ENCODE measurements at places on chromosomes 11 and 22.

- DNase-seq, result no peak
Observed at GRCh38 chr11:112129656-112130055, 34.2 kb downstream of the IL18 start.

DNA sequence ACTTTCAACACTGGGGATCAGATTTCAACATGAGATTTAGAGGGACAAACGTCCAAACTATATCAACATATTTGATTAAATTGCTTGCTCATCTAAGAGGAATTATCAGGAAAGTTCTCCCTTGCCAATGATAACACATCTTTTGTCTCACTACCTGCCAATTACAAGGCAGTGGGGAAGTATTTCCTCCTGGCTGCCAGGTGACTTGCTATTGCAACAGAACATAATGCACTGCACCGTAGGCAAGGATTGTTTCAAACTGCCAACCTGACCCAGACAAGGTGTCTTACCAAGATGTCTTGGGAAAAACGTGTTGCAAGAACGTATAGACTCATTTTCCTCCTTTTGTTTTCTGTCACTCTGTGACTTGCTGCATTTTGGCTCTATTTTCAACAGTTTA lies 711.6 kb downstream of the METTL15 start:
- DNase-seq, result no peak

GRCh38 chr11:22903782-22904181 lies 43.5 kb upstream of the CCDC179 start:
- no peak for DNase-seq

DNA sequence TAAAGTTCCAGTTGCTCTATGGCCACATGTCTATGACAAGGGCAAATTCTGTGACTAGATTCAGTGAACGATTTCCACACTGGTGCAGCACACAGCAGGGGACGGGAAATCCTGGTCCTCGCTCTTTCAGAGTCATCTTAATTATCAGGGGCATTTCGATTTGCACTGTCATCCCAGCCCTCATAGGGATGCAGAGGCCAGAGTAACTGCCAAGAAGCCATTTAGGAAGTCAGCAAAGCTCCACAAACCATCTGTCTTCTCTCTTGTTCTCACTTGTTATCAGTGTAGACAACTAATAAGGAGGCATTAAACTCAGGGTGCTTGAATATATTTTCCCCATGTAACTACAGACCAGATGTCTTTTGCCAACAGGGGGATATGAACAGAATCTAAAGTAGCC lies 151.7 kb downstream of the STK33 start:
- DNase-seq, result no peak

- DNase-seq, result peak; percentile 50
Observed at GRCh38 chr22:50731811-50732624, 6.0 kb upstream of the ACR start.

- DNase-seq, result no peak
Observed at GRCh38 chr22:29772170-29772641, 5.0 kb downstream of the UQCR10 start.

- DNase-seq, result no peak
Observed at GRCh38 chr11:57772562-57772961, 11.0 kb downstream of the CTNND1 start.

- DNase-seq, result peak; percentile 77
Observed at GRCh38 chr22:50190941-50191741, 5.4 kb downstream of the TRABD start.

GRCh38 chr22:39469326-39469680 lies 12.5 kb downstream of the MGAT3 start:
- no peak for DNase-seq

DNA sequence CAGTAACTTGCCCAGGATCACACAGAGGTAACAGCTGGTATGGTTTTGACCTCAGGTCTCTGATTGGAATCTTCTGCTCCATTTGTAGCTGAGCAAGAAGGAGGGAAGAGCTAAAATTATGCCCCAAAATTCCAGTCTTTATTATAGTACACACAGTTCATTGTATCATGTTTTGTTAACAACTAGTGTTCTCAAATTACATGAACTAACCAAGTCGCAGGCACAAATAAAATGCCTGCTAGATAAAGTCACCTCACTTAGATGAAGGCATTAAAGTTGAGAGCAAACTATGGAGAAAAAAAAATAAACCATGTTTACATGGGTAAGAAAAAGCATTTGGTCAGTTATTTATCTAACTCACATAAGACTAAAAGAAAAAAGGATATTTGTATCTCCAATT lies 58.8 kb downstream of the PDGFD start:
- no peak for DNase-seq

- DNase-seq, result no peak
Observed at GRCh38 chr22:44391481-44392445, 79.0 kb upstream of the SHISAL1 start.

- no peak for DNase-seq
Observed at GRCh38 chr11:73072935-73073481, 69.1 kb downstream of the FCHSD2 start.

DNA sequence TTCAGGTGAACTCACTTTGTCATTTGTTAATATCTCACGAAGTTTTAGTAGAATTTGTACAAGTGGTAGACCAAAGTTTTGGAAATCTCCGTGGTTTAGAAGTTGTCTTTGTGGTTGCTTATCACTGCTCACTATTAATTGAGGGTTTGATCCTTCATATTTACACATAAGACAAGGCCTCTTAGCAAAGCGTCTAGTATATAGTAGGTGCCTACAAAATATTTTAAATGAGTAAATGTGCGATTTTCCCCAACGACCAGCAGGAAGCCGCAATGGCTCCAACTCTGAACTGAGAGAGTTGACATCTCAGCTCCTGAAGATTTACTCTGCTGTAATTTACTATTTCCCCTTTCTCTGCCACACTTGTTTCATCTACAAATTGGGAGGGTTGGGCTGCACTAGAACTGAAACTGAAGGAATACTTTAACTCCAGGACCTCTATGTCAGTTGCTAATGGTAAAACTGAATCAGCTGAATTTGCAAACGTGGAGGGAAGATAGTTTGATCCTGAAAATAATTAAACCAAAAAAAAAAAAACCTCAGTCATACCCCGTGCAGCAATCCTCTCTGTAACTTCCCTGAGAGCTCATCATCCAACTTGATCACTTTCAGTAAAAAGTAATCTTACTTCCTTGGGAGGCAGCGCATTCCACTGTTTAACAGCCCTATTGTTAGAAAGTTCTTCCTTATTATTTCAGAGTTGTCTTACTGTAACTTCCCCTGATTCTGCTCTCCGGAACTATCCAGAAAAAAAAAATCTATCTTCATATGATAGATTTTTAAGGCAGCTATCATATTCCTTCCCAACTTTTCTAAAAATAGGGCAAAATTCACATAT lies 1.3 kb upstream of the SBF2 start:
- no peak for DNase-seq

DNA sequence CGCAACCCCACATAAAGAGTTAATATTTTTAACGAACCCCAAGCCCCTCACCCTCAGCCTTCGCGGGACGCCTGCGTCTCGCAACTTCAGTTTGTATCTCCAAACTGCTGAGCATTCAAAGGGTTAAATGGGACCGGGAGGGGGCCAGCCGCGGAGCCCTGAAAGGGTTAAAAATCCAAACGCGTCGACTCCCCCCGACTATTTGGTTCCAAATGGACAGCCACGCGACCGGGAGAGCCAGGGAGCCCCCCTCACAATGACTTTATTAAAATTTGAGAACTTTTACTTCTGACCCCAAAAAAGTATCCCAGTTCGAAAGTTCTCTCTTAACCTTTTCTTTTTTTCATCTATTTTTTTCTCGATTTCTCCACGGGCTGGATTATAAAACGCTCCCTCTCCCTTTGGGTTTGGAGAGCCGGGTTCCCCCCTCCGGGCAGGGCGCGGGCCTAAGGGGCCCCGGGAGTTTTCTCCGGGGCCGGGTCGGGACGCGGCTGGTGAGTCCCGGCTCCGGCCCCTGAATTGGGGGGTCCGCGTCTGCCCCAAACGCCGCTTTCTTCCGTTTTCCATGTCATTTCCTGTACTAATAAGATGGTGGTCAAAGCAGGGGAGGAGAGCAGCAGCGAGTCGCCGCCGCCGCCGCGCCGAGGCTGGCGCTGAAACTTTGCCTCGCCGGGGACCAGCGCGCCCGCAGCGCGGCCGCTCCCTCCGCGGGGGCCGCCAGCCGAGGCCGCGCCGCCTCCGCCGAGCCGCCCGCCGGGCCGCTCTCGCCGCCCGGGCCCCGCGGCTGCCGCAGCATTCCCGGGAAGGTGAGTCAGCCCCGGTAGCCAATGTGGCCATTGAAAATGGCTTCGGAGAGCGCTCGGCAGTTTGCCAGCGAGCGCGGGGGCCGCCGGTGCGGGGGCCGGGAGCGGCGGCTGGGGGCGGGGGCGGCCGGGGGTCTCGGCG lies at the start of gene PRDM11:
Gene PRDM11, plus strand, starts transcription at position 568 of the 945 bp plus-strand sequence. CDS start 35,128 bp downstream, outside the sequence.
- peak; percentile 66 for DNase-seq

DNA sequence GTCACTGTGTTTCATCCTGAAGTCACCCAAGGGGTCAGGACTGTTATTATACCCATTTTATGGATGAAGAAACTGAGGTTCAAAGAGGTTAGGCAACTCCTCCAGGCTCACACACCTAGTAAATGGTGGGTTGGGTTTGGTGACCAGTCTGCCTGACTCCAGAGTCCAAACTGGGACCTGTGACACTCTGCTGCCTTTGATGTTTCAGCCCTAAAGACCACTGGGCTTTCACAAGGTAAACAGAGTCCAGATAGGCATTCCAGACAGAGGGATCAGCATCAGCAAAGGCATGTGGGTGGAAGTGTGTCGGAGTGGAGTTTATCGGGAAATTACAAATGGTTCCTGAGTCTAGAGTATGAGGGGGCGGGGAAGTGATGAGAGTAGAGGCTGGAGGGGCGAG lies 38.5 kb downstream of the MICAL2 start:
- DNase-seq, result no peak

DNA sequence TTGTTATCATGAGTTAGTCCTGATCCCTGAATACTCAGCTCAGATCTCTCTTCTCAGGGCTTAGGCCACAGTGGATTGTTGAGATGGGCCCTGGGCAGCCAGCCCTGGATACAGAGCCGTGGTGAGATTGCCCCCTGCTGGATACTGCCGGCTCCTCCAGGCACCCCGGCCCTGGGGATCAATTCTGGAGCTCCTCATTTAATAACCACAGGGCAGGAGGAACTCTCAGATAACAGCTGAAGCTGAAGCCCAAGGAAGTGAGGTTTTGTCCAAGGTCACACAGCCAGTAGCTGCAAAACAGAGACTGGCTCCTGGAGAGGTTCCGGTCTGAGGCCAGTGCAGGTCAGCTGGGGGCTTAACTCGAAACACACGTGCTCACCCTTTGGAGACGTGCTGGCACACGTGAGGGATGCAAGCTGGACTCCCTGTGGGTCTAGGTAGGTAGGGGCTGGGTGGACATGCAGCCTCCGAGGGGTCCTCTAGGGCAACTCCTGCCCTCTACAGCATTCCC lies 16.0 kb downstream of the USH1C start:
- peak; percentile 47 for DNase-seq

- no peak for DNase-seq
Observed at GRCh38 chr11:104934594-104934993, 33.8 kb downstream of the CASP4 start.

DNA sequence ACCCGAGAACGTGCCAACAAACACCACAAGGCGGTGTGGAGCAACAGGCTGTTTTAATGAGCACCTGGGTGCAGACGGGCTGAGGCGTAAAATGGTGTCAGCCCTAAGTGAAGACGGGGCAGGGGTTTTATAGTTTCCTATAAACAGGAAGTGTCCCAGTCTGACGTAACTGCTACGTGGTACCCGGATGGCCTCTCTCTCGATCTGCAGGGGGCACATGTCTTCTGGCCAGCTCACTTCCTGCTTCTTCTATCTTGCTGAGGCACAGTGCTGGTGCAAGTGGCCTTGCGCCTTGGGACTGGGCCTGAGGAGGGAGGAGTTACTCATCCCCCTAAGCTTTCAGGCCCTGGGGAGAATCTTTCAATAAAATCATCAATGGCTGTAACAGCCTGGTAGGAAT lies 20.9 kb downstream of the OOSP3 start:
- no peak for DNase-seq

- no peak for DNase-seq
Observed at GRCh38 chr11:102138670-102139069, 28.4 kb downstream of the YAP1 start.

DNA sequence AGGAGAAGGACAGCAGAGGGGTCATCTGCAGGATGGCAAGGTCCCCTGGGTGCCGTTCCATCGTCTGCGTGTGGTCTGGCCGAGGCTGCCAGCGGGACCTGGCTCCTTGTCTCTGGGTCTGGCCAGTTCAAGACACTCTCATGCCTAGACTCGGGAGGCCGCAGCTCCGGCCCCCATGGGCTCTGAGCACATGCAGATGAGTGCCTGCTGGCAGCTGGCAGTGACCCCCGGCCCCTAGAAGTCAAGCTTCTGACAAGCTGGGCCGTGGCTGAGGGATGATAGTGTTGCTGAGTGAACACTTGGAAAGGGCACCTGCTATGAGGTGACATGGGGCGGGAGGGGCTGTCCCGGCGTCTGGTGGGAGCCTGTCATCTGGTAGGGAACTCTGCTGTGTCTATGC lies 1180.6 kb downstream of the BRD1 start:
- no peak for DNase-seq

- no peak for DNase-seq
Observed at GRCh38 chr11:32433914-32434355, 1.4 kb downstream of the WT1 start.

- no peak for DNase-seq
Observed at GRCh38 chr11:6475936-6476335, 2.2 kb upstream of the TRIM3 start.

GRCh38 chr11:3165916-3166267 lies 782 bp upstream of the OSBPL5 start:
- no peak for DNase-seq

DNA sequence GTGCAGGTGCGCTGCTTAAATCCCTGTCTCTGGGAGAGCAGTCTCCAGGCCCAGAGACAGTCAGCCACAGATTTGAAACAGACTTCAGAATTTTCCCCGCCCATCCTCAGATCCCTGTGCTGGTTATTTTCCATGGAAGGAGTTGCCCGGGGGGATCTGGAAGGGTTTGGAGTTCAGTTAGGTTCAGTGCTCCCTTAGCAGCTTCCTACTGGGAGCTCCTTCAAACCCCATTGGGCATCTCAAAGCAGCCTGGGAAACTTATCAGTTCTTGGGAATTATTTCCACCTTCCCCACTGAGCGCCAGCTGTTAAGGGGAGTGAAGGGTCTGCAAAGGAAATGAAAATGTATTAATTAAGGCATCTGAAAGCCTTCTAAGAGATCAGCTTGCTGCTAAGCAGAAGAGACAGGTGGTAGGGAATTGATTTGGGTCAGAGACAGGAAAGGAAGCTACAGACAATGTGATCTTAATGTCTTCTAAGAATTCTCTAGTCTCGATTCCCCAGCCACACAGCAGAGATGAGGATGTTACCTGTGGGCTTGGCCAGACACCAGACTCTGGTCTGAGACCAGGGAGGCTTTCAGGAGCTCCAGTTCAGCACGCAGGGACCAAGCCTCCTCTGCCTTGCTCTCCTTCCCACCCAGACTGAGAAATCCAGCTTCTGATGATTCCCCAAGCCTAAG lies 106.2 kb upstream of the TBCEL start:
- DNase-seq, result no peak

- peak; percentile 59 for DNase-seq
Observed at GRCh38 chr11:10450462-10451425, 4.3 kb upstream of the AMPD3 start.

Measured in stimulated activated CD4-positive, alpha-beta T cell treated with anti-CD3 and anti-CD28 coated beads, Interleukin-4, amount 100 ng/mL, for 24 hours (primary cell).